T-helper 17 cell (primary cell): ENCODE measurements at places on chromosomes 3 and 15.

GRCh38 chr3:153967260-153967659 is 153.9 kb upstream of the ARHGEF26 start:
- no peak for DNase-seq

- no peak for DNase-seq
These were observed 329.3 kb upstream of the THBS1 start for GRCh38 chr15:39251413-39252133.

GRCh38 chr3:195062866-195063540 is 208.0 kb downstream of the XXYLT1 start:
- no peak for DNase-seq

DNA sequence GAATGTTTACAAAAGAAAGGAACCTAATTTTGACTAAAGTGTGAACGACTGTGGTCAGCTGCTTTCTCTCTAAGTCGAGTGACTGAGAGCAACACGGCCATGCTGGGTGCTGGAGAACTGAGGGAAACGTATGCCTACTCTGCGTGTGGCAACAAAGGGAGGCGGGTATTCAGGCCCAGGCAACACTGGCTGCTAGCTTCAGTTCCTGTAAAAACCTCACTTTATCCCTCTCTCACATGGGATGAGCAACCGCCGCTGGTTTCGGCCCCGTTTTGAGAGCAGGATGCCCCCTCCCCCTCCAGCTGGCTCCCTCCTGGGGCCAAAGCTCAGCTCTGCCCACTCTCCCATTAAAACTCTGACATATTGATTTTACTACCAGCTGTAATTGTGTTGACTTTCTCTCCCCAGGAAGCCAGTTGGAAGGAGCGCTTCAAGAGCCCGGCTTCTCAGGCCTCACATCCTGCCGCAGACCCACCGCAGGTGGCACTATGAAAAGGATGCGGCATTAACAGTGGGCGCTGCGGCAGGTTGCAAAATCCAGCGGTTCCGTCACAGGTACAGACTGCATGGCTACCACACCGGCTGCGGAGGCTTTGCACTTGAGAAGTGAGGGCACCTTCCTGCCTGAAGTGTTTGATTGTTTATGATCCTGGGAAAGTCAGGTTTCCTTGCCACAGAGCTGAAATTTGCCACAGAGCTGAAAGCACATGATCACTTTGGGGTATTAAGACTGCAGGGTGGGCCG is 12.7 kb downstream of the PLXND1 start:
- DNase-seq, result no peak

GRCh38 chr3:177547711-177548350 is 350.5 kb upstream of the TBL1XR1 start:
- DNase-seq, result no peak

DNA sequence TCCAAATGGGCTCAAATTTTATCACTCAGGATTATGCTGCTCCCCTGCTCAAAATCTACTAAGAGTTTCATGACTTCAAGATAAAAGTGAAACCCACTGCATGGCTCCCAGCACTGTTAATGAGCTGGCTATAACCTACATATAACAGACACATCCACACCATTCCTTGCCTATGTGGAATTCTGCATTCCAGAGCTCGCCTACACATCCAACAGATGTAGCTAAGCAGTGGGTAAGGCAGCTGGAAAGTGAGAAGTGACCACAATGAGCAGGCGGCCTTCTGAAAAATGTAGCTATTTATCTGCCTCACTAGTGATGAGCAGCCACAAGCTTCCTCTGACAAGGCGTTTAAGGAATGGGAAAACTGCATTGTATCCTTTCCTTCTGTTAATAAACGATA is 92.0 kb upstream of the TRIM42 start:
- no peak for DNase-seq

DNA sequence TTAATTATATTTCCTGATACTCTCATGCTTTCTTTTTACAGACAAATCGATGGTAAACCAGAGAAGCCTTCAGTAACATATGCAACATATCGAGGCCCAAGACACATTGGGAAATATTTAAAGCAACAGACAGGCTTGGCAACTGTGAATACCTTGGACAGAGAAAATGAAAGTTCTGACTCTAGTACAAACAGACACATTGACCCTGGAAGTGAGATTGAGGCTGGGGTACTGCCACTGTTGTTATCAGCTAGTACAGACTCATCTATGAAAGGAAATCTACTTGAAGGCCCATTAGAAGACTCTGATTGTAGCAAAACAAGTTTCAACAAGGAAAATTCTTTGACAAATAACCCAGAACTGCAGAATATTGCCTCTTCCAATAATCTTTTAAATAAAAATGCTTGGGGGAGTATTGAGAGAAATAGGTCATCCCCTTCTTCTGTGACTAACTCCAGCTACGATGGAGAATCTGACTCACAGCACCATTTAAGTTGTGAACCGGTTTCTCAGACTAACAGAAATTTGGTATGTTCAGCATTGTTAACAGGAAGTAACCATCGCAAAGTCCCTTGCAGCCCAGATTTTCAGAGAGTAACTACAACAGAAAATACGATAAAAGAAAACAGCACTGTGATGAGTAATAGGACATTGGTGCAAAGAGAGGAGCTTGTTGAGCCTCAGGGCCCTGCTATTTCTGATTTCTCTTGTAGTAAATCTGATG is 50.2 kb downstream of the CRYBG3 start:
- DNase-seq, result no peak

DNA sequence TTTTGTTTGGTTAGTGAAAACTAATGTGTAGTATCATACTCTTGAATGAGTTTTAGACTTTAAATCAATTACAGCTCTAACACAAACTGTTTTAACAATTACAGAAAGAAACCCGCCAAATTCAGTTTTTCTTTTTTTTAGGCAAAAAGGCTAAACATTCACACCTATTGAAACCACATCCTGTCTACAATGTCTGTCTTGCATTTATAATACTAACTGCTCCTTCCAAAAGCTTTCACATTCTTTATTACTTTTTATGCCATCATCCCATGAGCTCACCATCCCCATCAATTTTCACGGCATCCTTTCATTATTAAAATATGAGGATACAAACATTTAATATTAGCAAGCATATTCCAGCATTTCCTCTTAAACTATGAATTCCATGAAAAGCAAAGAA is 593.3 kb downstream of the FOXP1 start:
- no peak for DNase-seq

DNA sequence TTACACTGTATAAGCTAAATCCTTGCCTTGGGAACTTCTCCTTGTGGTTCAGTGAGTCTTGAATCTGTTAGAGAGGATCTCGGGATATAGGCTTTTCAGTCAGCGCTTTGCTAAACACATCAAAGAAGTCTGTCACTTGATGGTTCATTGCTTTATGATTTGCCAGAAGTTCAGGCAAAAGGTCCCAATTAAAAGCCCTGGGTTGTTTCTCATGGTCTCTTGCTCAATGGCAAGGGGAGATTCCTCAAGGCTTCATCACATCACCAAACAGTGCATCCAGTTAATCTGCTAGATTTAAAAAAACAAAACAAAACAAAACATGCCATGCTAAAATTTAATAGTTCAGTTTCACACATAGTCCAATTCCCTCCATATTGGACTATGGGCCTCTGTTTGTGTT is 114.8 kb downstream of the FILIP1L start:
- no peak for DNase-seq

GRCh38 chr3:12916159-12916558 is 74.8 kb upstream of the RPL32 start:
- DNase-seq, result no peak

DNA sequence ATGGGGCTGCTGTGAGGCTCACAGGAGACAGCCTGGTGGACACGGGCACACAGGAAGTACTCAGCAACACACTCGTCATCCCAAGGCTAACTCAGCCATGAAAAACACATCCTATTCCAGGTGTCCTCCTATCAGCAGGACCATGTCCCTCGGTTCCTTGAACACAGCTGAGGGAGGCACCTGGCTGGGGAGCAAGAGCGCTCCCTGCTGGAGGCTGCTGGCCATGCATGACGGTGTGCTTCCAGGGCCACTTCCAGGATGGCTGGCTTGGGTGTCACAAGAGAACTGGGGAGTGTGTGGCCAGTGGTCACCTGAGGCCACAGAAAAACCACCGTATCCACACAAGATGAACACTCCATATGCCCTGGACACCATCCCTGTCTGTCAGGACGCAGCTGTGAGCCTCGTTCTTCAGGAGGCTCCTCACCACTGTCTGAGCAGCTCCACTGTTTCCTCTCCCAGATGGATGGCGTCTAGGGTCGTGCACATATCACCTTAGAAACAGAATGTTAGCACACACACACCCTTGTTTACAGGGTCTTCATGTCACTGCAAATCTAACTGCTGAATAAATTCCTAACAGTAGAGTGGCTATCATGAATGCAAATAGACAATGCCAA is 31.0 kb downstream of the POC1A start:
- DNase-seq, result peak; percentile 74

GRCh38 chr3:3201611-3202010 is 22.1 kb upstream of the CRBN start:
- no peak for DNase-seq

GRCh38 chr3:35946121-35946853 is 307.0 kb downstream of the ARPP21 start:
- no peak for DNase-seq

DNA sequence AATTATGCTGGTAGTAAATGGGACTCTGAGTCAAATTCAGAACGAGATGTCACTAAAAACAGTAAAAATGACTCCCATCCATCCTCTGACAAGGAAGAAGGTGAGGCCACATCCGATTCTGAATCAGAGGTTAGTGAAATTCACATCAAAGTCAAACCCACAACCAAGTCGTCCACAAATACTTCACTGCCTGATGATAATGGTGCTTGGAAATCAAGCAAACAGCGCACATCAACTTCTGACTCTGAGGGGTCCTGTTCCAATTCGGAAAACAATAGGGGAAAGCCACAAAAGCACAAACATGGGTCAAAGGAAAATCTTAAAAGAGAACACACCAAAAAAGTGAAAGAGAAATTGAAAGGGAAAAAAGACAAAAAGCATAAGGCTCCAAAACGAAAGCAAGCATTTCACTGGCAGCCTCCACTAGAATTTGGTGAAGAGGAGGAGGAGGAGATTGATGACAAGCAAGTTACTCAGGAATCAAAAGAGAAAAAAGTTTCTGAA is 15.1 kb upstream of the ZBTB47 start:
- no peak for DNase-seq

GRCh38 chr15:79121571-79121970 is 31.0 kb upstream of the RASGRF1 start:
- no peak for DNase-seq

- DNase-seq, result no peak
These were observed 46.8 kb downstream of the KBTBD8 start for GRCh38 chr3:67044955-67045354.

GRCh38 chr3:112632596-112632995 is 8.3 kb downstream of the CCDC80 start:
- DNase-seq, result no peak

DNA sequence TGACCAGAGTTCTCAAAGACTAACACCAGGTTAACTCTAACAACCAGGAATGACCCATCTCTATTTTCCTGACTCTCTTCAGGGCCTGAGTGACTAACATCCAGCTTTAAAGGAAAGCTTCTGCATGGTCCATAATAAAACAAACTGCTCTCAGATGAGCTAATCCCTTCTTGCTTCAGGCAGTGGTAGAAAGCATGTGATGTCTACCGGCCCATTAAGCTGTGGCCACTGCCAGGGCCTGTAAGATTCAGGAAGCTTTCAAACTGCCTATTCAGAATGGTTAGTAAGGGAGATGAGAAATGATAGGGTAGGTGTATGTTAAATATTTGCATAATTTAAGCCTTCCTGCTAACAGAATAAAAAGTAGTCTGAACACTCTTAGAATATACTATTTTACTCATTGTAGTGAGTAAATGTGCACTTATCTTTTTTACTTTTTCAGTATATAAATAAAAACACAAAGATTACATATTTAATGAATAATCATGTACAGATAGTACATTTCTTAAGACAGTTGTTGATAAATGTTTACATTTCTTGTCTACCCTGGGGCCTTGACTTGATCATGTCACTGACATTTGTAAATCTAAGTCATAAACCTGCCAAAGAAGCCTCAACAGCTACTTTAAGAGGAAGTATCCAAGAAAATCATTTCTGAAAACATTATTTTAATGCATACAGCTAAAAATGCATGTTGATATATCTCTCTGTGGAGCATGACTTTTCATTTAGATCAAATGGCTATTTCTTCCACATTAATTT is 222.0 kb downstream of the MCTP2 start:
- no peak for DNase-seq

GRCh38 chr3:101527441-101527840 is 14.4 kb upstream of the SENP7 start:
- no peak for DNase-seq

GRCh38 chr3:151751161-151751560 is 17.4 kb downstream of the AADACL2 start:
- DNase-seq, result no peak

- no peak for DNase-seq
These were observed 191.4 kb downstream of the LRTM1 start for GRCh38 chr3:54736459-54736858.

DNA sequence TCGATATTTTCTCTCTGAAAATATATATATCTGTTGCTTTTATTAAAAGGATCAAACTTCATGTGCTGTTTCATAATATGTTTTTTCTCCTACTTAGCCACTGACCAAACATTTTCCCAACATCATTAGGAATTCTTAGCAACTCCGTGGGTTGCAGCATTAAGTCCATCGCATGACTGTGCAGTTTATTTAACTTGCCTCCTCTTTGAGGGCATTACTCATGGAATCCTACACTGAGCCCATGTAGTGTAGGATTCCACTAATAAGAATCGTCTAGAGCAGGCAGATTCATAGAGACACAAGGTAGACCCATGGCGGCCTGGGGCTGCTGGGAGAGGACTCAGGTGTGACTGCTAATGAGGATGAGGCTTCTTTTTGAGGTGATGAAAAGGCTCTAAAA is 49.3 kb downstream of the CMTM6 start:
- no peak for DNase-seq

- DNase-seq, result no peak
These were observed 15.2 kb upstream of the XIRP1 start for GRCh38 chr3:39207361-39208186.

GRCh38 chr3:195270817-195271409 is at the start of gene XXYLT1:
Gene XXYLT1 (minus strand): TSS chr3:195271159. CDS start chr3:195271058, 101 bp downstream.
- peak; percentile 83 for DNase-seq

- no peak for DNase-seq
These were observed 437.4 kb upstream of the TPRG1 start for GRCh38 chr3:188734395-188734794.

DNA sequence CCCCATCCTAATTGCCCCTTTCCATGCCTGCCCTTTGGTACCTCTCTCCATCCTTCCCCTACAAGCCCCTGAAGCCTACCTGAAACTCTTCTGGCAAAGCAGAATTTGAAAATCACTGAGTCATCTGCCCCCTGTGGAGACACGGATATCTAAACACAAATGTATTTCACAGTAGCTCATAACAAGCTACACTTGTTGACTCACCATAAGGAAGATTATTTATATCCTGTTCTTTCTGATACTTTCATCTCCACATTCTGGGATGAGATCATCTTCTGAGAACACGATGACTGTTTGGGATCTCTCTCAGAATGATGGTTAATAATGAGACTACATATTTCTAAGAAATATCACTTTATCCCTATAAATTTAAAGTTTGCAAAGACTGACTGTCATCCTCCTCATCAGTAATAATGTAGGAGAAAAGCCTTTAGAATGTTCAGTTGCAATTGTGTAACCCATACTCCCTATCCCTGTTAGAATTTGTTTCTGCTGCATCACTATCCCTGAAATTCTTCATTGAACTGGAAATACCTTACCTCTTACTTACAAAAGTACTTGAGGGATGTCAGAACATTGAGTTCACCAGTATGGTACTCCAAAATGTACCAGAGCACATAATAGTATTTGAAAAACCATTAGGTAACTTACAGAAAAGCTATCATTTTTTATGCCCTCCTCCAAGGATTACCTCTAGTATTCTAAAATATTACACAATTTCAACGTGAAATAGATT is 116.1 kb upstream of the IL12A start:
- DNase-seq, result no peak
